ENCODE measurements at places on chromosomes 3 and 15.

DNA sequence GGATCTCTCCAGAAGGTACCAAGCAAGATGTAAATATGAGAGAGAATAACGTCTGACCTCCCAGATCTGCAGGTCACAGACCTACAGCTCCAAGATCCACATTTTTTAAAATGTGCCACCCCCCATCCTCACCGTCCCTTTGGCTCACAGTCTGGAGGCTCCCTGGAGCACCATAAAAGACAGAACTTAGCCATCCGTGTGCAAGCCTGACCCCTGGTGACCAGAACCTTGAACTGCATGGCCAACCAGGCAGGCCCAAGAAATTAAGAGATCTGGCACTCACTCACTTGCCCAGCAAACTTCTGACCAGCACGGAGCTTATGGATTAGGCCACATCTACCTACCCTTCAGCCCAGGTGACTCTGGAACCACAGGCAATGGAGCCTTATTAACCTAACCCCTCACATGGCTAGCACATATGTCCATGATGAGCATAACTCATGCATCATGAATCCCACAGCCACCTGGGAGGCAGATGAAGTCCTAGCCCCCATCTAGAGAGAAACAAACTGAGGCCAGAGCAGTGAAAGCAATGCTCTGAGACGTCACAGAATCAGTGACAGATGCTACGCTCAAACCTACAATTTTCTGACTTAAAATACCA, 275.3 kb downstream of the UACA start:
- DNase-seq: no peak

DNA sequence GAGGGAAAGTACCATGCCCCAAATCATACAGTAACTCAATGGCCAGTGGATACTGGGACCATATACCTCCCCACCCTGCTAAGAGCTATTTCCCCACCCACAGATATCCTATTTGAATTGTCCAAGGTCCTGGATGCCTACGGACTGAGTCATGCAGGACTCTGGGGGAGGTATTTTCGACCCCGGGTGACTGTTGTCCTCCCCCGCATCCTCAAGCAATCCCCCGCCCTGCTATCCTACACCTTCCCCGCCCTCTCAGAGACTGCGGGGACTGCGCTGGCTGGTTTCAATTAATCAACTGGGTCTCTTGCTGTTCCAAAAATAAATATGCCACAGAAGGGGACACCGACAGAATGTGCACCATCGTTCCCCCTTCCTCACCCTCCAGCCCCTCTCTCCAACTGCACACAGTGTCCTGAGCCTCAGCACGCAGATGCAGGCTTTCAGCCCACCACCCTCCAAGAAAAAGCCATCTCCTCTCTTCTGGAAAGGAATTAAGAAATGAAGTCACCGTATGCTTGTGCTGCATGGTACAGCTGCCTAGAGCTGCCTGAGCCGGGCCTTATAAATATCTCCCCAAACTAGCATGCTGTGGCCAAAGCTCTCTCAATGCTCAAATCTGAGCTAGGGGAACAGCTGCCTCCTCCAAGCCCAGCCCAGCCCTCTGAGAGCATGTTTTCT, 8.1 kb downstream of the CAV3 start:
- no peak for DNase-seq

- DNase-seq: no peak
These were observed 1.2 kb downstream of the B2M start for GRCh38 chr15:44712346-44713005.

DNA sequence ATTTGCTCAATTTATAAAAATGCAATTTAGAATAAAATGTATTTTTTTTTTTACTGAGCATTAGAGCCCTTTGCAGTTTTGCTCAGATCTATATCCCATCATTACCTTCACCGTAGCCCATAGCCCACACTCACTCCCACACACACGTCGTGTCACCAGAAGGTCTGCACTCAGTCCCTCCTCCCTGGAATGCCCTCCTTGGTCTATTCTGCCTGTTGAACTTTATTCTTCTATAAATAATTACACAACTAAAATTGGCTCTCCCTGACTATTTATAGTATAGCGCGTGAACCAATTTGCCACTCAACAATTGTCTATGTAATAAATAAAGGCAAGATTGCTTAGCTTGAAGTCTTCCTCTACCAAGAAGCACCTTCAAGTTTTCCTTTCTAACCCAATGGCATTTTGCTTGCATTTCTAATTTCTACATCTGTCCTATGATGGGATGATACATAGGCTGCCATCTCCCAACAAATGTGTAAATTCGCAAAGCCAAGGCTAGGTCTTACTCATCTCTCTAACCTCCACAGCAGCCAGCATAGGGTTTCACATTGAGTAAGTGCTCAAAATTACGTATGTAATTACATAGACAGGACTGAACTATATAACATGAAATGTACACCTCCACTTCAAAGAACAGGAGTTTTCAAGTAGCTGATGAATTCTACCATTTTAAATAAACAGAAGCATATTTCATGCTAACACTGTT, 172.0 kb upstream of the HES1 start:
- DNase-seq: no peak

GRCh38 chr15:74383695-74384565, 16.5 kb upstream of the CYP11A1 start:
- DNase-seq: no peak

- DNase-seq: no peak
These were observed 25.9 kb downstream of the ADGRG7 start for GRCh38 chr3:100635273-100635701.

DNA sequence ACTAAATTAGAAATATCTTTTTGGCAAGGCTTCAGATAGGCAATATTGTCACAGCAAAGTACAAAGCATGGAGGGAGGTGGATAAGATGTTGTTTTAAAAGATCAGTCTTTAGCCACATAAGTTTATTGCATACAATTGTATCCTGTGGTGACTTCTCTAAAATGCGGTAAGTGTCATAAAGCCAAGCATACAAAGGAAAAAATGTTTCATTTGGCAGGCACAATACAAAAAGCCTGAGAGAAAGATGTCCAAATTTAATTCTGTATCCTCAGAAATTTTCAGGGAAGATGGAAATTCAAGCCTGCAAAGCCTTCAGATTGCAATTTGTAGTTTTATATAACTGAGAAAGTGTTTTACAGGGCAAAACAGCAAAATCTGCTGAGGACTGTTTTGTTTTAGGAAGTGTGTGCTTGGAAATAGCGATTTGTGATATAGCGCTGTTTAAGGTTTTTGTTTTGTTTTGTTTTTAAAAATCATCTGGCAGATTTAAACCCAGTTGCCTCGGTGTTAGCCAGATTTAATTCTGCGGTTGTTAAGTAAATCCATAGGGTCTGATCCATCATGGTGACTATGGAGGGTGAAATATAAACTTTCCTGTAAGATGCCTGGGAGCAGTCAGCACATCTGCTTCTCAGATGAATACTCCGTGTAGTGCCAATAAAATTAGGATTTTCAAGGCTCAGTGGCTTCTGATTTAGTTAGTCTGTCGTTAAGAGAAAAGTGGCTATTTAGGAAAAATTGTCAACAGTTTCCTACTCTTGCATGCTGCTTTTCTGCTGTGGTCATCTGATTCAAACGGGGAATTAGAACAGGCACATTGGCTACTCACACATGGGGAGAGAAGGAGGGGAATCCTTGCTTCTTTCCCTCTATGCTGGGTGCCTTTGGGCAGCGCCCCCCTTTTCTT, 8.0 kb downstream of the KAT2B start:
- DNase-seq: no peak

DNA sequence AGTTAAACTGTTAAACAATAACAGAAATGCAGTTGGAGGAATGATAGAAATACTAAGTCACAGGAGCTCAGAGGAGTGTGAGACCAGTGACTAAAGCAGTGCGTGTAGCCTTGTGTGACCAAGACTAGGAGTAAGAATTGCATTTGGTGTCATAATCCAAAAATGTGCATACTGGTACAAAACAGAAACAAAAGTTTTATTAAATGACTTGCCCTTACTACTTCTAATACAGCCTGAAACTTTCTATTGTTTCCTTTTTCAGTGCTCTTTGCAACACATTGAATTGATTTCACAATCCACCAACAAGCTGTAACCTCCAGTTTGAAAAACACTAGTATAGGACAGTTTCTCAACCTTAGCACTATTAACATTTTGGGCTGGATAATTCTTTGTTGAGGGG, 17.1 kb downstream of the SNX1 start:
- no peak for DNase-seq

DNA sequence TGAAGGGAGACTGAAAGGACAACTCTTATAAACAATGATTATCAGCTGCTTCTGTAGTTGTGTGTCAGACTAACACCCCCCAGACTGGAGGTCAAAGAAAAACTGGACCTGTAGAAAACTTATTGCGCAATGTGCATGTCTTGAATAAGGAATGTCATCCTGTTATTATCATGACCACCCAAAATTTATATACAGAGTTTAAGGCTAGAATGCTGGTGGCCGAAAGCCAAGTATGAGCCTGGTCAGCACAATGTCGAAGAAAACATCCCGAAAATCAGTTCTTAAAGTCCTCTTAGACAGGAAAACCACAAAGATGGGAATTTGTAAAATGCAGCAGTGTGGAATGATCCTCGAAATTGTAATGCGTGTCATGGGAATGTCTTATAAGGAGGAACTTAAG, 29.3 kb downstream of the RFTN1 start:
- DNase-seq: no peak

GRCh38 chr3:17745301-17745700, 2.9 kb upstream of the TBC1D5 start:
- no peak for DNase-seq

GRCh38 chr15:24150542-24150941, 463.4 kb upstream of the NDN start:
- DNase-seq: no peak

DNA sequence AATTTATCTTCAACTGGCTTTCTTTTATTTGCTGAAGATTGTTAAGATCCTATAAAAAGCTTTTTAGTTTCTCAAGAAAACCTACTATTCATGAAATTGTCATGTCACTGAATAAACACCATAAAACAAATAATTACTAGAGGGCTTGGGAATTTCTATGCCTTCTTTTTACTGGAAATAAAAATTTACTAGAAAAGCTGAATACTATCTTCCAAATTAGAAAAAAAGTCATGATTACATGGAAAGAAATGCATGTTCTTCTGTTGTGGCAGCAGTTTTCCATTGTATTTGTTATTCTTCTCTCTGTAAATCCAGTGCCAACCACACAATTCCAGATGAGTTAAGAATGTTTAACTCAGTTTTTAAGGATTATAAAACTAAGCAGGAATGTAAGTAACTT, 153.8 kb downstream of the RAP2B start:
- no peak for DNase-seq

GRCh38 chr3:1902416-1902815, 196.2 kb upstream of the CNTN4 start:
- no peak for DNase-seq

DNA sequence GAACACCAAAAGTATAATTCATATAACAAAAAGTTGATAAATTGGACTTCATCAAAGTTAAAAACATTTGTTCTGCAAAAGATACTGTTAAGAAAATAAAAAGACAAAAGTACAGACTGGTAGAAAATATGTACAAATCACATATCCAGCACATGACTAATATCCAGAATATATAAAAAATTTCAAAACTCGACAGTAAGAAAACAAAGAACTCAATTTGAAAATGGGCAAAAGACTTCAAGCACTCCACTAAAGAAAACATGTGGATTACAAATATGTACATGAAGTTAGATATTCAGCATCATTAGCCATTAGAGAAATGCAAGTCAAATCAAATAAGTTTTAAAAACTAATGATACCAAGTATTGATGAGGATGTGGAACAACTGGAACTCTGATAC, 6.7 kb downstream of the GK5 start:
- DNase-seq: no peak

- no peak for DNase-seq
These were observed 299.5 kb upstream of the KCNMB2 start for GRCh38 chr3:178236555-178237277.

GRCh38 chr3:189631409-189631808, 220 bp downstream of the TP63 start:
- no peak for DNase-seq

GRCh38 chr3:186806089-186807055, at the start of gene RFC4:
Gene RFC4 (minus strand): TSS chr3:186806482. CDS start chr3:186804713, 1,769 bp downstream.
- peak; percentile 49 for DNase-seq

DNA sequence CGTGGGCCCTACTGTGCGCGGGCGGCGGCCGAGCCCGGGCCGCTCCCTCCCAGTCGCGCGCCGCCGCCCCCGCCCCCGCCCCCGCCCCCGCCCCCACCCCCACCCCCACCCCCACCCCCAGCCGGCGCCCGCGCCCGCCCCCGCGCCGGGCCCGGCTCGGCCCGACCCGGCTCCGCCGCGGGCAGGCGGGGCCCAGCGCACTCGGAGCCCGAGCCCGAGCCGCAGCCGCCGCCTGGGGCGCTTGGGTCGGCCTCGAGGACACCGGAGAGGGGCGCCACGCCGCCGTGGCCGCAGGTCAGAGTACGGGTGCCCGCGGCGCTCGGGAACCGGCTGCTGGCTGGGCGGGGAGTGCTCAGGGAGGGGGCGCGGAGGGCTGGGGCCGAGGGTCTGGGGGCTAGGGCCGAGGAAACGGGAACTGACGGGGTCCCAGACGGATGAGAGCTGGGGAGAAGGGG, 1.1 kb upstream of the PPARG start:
- DNase-seq: no peak

GRCh38 chr3:148075771-148076716, 621.7 kb upstream of the AGTR1 start:
- peak; percentile 64 for DNase-seq

- DNase-seq: no peak
These were observed 127.8 kb downstream of the EEFSEC start for GRCh38 chr3:128281056-128281455.

DNA sequence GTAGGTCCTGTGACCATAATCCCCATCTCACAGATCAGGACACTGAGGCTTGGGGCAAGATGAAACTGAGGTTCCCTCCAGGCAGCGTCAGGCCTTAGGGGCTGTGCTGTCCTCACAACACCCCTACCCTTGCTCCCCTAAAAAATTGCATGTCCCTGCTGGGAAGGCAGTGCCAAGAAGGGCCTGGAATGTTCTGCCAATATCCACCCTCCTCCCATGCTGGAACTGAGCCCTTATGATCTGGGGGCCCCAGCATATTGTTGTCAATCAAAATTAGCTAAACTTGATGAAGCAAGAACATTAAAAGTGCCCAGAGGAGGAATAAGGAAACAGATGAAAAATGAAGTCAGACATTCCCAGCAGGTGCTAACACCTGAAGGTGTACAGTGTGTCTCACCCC, 13.4 kb upstream of the RTP3 start:
- no peak for DNase-seq

DNA sequence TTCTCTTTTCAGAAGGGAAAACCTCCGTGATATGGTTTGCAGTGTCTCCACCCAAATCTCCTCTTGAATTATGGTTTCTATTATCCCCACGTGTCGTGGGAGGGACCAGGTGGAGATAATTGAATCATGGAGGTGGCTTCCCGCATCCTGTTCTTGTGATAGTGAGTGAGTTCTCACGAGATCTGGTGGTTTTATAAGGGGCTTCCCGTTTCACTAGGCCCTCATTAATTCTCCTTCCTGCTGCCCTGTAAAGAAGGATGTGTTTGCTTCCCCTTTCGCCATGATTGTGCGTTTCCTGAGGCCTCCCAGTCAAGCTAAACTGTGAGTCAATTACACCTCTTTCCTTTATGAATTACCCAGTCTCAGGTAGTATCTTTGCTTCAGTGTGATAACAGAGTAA, 692.7 kb upstream of the GRM7 start:
- DNase-seq: no peak

Data from NCI-H2081 treated with DMSO at 0.1 percent for 48 hours (cell line).